ENCODE measurements at places on chromosomes 12 and 14. TPM values are rescaled to one million over a fixed set of nuclear protein-coding genes. Genes with fewer than 3 reads are reported as not detected.

DNA sequence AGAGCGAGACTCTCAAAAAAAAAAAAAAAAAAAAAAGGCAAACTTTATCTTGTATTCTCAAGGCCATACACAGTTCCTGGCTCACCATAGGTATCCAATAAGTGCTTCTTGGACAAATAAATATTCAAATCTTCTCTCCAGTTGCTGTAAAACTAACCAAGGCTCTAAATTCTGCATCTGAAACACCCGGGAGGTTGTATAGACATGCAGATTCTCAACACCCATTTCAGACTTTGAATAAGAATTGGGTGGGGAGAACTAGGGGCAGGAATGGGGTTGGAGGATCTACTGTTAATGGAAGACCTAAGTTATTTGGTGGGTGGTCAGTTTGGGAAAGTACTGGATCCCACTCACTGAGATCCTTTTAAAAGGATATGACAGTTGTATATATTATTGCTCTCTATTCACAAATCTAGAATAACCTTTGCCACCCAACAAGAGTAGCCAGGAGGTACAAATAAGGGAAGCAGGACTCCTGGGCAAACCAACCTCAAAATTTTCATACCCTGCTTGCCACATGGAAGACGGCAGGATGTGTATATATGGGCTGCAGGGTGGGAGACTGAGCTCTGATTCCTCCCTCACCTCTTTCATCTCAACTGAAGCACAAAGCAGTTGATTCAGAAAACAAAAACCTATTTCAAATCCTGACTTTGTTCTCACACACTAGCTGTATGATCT, 879 bp downstream of the GDF3 start:
- H3K4me3 ChIP-seq: no peak overlapping the region
- H3K36me3 ChIP-seq: no peaks in the 10 kb centered on the region
- no peaks in the 10 kb centered on the region for H3K4me1 ChIP-seq
- DNase-seq: no peak
- no peak overlapping the region for H3K27ac ChIP-seq

HOXC9 gene
- 13.6 TPM for total RNA-seq

DNA sequence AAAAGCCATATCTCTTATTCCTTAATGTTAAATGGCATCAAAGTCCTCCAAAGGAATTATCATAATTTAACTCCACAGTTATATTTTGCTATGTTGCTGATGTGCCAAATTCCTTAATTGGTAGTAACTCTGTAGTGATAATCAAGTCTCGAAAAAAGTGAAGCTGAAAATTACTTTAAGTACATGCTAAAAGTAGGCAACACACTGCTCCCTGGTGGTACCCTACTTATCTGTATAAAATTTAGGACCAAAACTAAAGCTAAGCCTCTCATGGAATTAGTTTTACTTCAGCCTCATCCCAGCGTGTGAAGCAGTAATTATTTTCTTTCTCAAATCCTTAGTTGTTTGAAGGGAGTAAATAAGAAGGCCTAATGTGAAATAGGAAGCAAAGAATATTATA, 132.8 kb downstream of the TTLL5 start:
- H3K4me1 ChIP-seq: no peaks in the 10 kb centered on the region
- no peaks in the 10 kb centered on the region for H3K36me3 ChIP-seq
- H3K4me3 ChIP-seq: no peak overlapping the region
- H3K27me3 ChIP-seq: no peaks in the 10 kb centered on the region

DNA sequence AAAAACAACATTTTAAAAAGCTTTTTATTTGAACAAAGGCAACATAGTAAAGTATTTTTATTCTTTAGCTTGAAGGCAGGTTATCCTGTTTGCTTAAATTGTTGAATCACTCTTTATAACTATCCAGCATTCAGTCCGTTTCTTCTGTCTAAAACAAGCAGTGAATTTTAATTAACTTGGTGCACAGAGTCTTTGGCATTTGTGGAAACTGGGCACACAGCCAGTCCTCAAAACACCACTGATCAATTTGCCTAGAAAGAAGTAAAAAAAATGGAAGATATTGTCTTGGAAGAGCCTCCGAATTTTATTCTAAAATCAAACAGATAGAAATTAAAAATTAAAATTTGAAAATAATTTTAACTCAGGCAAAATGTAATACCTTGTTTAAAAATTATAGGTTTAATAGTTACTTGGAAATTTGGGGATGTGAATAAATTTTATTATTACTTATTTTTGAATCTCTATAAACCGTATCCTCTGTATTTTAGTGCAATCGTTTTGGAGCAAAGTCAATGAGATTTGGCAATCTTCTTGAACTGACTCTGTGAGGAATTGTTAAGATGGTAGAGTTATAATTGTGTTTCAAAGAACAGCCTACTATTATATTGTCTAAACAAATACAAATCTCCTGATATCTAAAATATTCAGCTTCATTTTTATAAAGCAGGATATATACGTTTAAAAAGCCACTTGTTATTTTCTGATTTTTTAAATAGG, 927.0 kb downstream of the SLC16A7 start:
- H3K4me3 ChIP-seq: no peak overlapping the region
- no peaks in the 10 kb centered on the region for H3K4me1 ChIP-seq
- no peak overlapping the region for H3K27ac ChIP-seq
- H3K27me3 ChIP-seq: no peaks in the 10 kb centered on the region
- no peak for DNase-seq

All from gastrocnemius medialis (tissue), 4 donors.